Colonic mucosa (tissue), 4 donors: ENCODE measurements at places on chromosomes 4 and X.

- no peak for DNase-seq
These were observed 57.9 kb downstream of the CFAP299 start for GRCh38 chr4:80393246-80393969.

DNA sequence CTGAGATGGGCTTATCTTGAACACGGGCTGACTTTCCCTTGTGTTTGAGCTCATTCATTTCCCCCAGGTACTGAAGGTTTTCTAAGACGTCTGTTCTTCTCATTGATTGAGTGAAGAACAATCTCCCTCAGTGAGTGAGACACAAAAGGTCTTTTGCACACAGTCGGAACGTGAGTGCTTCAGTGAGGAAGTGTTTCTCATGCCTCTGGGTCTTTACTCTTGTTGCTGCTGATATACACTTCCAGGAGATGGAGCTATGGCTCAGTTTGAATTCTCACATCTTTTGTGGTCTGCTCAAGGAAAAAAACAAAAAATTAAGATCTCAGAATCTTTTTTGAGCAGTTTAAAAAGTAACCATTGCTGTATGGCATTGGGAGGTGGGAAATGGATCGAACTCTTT is 981.9 kb upstream of the TENM3 start:
- no peak for DNase-seq

DNA sequence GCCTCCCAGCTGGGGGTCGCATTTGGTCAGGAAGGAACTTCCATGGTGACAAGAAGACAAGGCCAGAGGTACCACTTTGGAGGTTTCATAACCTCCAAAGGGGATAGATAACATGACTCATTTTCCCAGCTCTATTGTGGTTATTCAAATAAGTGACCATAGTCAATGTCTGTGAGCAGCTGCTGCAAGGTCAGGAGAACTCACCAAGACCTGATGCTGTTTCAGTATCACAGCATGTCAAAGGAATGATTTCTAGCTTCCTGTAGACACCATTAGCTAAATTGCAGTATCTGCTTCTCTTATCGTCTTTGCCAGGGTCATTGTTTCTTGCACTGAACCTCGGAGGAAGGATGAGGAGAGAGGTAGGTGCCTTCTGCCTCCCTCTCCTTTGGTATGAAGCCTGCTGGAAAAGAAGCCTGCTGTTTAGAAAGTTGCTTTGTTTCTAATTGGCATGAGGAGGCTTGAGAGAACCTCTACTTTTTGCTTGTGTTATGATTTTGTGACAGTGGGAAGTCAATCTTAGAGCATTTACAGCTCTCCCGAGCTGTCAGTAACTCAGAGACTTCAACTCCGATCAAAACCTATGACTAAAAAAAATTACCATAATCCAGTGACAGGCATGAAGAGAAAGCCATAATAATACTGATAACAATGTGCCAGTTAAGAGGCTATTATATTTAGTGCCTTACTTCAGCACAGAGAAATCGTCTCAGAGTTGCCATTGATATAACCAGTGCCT is 38.0 kb upstream of the GATB start:
- no peak for DNase-seq

GRCh38 chr4:99885063-99885664 is 9.1 kb downstream of the LAMTOR3 start:
- DNase-seq, result no peak

GRCh38 chr4:8117278-8117682 is 41.3 kb downstream of the ABLIM2 start:
- peak; percentile 81 for DNase-seq

DNA sequence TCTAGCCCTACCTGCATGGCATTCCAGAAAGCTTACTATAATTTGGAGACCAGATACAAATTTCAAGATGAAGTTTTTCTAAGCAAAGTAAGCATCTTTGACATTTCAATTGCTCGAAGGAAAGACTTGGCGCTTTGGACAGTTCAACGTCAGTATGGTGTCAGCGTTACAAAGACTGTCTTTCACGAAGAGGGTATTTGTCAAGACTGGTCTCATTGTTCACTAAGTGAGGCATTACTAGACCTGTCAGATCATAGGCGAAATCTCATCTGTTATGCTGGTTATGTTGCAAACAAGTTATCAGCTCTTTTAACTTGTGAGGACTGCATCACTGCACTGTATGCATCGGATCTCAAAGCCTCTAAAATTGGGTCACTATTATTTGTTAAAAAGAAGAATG is 17.6 kb downstream of the THAP9 start:
- DNase-seq, result no peak

DNA sequence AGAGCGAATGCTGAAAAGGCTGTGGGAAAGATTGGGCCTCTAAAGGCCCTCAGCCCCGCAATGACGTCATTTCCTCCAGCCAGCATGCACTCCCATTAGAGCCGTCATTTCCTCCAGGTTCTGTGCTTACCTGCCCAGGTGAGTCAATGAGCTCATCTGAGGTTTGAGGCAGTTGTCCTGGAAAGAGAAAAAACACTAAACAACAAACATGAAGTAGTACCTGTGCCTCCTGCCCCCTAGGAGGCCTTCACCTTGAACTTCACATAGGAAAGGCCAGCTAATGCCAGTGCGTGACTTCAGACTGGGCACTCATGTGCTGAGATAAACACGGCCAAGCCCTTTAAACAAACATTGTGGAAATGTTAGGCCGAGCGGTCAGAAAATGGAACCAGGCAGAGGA is 55.9 kb downstream of the FHDC1 start:
- DNase-seq, result peak; percentile 33

DNA sequence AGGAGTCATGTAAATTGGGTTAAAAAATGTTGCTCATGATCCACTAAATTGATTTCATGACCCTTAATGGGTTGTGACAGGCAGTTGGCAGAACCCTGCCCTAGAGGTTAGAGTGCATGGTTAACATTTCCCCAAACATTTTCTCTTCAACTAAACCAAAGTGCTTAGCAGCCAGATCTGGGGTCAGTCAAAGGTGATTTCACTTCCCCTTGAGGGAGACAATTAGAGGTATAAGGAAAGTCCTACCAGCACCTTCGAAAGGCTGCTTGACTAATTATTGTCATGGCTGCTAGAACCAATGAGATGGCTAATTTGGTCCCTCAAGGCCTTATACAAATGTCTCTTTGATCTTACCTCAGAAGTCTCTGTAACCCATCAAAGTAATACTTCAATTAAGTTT is 30.9 kb upstream of the INTS6L start:
- no peak for DNase-seq

GRCh38 chrX:54483946-54484345 is 12.1 kb downstream of the FGD1 start:
- DNase-seq, result no peak

GRCh38 chr4:66160606-66161005 is 490.3 kb upstream of the EPHA5 start:
- DNase-seq, result no peak

GRCh38 chr4:86054286-86055032 is 305.4 kb downstream of the MAPK10 start:
- no peak for DNase-seq

GRCh38 chrX:51892921-51893745 is at the start of gene MAGED1:
Gene MAGED1 (plus strand): TSS chrX:51893623. CDS start chrX:51894305, 682 bp downstream.
- peak; percentile 88 for DNase-seq

DNA sequence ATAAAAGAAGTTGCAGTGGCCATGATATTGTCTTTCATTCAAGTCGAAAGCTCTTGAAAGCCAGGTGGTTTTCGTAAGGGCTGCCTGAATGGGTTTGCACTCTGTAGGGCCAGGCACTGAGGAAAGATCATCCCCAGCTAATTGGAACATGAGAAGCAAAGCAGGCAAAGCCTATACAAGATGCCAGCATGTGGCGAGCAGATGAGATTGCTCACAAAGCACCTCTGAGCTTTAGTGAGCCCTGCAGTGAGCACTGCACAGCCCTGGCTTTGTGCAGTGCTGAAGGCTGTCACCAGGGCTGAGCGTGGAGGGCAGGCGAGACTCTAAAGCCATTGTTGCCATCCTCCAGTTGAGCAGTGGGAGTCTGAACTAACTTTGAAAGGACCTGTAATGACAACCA is 53.8 kb downstream of the HADH start:
- no peak for DNase-seq

GRCh38 chr4:90495936-90496335 is 368.7 kb downstream of the CCSER1 start:
- DNase-seq, result no peak

DNA sequence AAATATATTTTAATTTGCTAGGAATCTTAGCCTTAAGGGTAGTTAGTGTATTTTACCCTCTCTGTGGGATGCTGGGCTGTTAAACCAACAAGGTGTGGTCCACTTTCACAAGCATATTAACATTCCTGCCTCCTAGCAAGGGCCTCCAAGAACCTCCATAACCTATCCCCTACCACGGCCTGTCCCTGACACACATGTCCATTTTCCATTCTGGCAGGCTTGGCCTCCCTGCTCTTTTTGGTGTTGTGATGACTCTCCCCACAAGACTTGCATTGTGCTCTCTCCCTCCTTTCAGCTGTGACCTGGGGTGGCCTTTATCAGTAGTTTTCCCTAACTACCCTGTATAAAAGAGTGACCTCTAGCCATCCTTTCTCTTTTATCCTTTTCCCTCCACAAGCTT is 120.2 kb downstream of the KLHL8 start:
- peak; percentile 43 for DNase-seq

DNA sequence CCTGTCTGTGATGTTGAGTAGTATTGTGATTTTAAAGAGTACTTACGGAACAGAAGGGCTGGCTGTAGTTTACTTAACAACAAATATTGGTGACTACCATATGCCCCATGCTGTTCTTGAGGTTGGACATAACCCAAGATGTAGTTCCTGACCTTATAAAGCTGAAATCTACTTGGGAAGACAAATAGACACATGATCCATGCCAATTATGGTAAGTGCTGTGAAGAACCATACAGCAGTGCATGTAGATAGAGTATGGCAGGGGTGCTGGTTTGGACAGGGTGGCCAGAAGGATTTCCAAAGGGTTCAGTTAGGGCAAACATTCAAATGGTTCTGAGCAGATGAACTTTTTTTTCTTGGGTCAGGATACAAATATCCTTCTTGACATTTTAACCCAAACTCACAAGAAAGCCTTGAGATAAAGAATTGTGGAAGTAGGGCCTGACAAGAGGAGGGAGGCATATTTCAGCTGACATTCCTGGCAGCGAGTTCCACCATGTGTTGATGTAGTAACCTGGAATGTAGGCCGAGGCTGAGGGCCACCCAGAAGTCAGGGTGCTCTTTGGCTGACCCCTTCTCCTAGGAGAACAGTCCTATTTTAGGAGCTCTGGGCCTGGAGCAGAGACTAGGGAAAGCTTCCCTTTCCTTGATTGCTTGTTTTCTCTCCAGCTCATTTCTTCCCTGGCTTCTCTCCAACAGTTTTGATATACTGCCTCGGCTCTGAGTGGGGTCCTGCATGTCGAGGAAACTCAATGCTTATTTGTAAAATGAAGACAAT is 74.2 kb downstream of the FREM3 start:
- peak; percentile 29 for DNase-seq

GRCh38 chr4:188347339-188347738 is 208.1 kb downstream of the TRIML1 start:
- no peak for DNase-seq

GRCh38 chrX:22095856-22096255 is 63.7 kb downstream of the PHEX start:
- no peak for DNase-seq

DNA sequence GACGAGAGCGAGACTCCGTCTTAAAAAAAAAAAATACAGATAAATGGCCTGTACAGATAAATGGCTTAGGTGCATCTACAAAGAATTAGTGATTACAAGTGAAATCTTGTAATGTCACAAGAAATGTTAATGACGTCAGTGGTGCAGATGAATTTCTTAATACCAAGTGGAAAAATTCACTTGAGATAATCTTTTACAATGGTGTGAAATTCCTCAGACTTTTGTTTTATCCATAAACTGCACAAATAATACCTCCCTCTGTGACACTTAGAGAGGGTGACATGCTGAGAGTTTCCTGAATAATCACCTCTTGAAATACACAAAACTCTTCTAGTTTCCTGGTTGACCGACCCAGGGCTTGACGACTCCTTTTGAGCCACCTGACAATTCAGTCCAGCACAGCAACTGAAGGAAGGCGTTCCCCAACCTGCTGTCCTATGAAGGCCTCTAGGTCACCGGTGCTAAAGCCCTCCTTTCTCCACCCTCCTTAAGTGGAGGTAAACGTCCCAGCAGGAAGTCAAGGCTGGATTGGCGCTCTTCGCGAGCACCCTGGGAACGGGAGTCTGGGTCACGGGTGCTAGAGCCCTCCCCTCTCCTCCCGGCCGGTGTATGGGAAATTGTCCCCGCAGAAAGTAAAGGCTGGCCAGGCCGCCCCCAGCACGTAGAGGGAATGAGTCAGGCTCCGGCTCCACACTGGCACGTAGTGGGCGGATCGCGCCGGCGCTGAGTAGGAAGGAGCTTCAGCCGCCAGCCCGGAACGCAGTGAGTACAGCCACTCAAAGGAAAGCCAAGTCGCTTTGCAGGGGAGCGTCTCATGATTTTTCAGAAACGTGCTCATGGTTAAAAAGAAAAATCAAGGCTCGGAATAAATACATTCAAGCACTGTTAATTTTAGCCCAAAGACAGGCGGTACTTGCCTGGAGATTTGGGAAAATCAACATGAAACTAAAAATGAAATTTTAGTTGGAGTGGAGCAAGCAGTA is at the start of gene TMEM144:
Gene TMEM144 (plus strand): TSS at position 662 of the 983 bp plus-strand sequence. CDS start 2,182 bp downstream, outside the sequence.
- DNase-seq, result peak; percentile 94

DNA sequence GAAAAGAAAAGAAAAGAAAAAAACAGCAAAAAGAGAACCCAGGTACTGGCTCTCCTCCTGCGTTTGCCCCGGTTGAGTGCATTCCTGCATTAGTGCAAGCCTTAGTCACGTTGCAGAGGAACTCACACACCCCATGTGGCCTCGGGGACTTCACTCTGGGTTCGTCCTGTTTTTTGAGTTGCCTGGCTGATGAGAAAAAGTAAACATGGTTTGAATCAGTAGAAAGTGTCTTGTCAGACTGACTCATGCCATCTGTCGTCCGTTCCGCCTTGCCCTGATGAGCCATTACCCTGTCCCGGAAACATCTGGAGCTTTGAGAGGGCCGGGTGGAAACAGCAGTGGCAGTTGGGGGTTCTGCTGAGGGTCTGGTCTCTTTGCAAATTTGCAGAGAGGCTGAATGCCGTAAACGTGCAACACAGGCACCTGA is 16.3 kb downstream of the CD99 start:
- DNase-seq, result peak; percentile 47

DNA sequence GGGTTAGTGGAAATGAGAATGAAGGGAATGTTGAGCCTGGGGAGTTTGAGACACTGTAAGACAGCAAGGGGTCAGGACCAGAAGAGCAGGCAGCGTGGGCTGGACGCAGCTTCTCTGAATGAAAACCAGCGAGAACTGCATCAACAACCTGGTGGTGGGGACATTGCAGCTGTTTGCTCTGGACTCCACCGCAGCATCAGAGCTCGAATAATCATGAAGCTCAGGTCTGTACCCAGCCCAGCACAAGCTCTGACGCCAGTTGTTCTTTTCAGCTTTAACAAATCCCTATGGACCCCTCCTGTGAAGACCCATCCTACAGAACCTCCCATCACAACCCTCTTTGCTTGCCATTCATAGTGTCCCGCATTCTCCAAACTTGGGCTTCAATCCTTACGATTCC is 106.8 kb upstream of the PNPLA4 start:
- no peak for DNase-seq

GRCh38 chr4:154818230-154818629 is 37.2 kb downstream of the RBM46 start:
- no peak for DNase-seq

GRCh38 chr4:147825451-147826287 is 93.8 kb downstream of the ARHGAP10 start:
- DNase-seq, result peak; percentile 75

- no peak for DNase-seq
These were observed 35.3 kb upstream of the SPRY1 start for GRCh38 chr4:123361195-123361861.
